Stimulated activated CD8-positive, alpha-beta memory T cell treated with anti-CD3 and anti-CD28 coated beads, Interleukin-2, amount 100 ng/mL, for 1 hour (primary cell): ENCODE measurements at places on chromosomes 5 and 9.

DNA sequence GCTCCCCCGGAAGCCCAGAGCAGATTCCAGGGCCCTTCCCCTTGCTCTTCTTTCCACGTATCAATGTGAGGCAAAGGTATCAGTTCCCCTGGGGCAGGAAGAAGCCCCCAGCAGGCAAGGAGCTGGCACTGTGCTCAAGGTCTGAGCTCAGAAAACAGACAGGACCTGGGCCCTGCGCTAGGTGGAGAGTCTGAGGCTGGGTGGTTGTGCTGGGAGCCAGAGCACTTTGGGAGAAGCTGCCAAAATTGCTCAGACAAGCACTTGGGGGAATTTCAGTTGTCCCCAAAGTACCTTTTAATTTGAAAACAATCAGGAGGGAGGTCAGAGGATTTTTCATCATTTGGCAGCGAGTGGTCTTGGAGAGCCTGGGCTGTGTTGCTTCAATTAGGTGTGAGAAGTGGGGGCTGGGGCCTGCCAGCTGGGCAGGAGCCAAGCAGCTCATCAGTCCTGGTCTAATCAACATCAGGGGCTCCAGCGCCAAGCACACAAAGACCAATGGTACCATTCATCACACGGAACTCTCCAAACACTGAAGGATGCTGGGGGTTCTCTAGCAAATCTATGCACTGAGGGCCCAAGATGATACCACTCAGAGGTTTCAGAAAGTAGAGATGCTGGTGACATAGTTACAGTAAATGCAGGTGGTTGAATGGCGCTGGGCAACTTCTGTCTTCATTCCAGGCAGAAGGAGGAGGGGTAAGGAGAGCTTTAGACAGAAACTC is 176.5 kb downstream of the SNX18 start:
- no peak for DNase-seq

- DNase-seq: no peak
Observed at GRCh38 chr9:104794070-104794469, 30.1 kb downstream of the NIPSNAP3B start.

- no peak for DNase-seq
Observed at GRCh38 chr5:133240425-133241091, 188.7 kb downstream of the HSPA4 start.

GRCh38 chr9:33379666-33380389 is 22.5 kb downstream of the AQP7 start:
- DNase-seq: no peak

- DNase-seq: no peak
Observed at GRCh38 chr5:65779643-65780042, 57.6 kb downstream of the NLN start.

GRCh38 chr5:32710550-32711361 is at the start of gene NPR3:
TSS of gene NPR3 (plus strand) at chr5:32711321. CDS start at chr5:32711777, 456 bp downstream.
- DNase-seq: no peak

DNA sequence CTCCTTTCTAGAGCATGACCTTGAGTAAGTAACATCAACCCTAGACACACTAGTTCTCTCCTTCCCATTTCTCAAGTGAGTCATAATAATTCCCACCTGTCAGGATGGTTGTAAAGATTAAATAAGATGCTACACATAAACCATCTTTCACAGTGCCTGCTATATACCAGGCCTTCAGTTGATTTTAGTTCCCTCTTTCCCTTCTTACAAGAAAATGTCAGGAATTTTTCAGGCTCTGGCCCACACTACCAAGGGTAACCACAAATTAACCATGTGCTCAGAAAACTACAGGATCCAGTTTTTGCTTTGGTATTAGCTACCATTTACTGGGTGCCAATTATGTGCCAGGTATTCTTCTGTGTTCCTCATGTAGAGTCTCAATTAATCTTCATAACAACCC is 42.7 kb upstream of the RARS1 start:
- DNase-seq: no peak
